ENCODE measurements at places on chromosomes 5 and 9.

DNA sequence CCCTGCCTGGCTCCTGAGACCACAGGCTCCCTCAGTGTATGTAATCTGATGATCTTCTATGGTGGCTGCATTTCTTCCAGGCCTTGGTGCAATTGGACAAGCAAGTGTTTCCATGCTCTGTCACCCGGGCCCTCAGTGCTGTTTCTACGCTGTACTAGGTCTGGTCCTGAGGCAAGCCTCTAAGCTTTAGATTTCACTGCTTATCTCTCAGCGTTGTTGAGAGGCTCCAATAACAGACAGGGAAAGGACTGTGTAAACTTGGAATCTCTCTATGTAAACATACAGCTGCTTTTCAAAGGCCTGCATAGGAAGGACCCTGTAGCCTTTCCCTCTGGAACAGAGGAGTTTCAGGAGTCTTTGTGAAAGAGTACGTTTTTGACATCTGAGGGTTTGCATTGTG lies 38.6 kb upstream of the NFIB start:
- no peak for DNase-seq

DNA sequence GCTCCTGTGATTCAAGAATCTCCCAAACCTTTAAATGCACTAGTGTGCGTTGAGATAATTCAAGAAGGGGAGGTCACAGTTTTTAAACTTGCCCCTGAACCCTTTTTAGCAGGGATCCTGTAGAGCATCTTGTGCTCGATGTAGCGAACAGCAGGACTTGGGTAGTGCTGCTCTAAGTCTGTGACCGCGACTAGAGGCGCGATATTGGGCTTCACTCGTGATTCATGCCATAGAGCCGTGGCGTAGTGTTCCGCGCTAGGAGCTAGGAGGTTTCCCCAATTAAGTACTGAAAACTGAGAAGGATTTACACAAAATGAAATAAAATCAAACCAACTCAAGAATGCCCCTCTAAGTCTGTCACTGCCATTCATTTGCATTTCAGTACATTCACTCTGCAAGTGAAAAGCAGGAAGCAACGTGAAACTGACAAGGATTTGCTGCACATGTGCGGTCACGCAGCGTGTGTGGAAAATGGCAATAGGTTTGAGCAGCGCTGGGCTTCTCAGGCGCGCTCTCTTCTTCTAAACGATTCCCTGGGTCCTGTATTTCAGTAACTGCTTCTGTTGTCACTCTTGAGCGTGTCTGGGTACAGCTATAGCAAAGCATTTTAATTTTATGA lies 1135.9 kb upstream of the WWC1 start:
- no peak for DNase-seq

DNA sequence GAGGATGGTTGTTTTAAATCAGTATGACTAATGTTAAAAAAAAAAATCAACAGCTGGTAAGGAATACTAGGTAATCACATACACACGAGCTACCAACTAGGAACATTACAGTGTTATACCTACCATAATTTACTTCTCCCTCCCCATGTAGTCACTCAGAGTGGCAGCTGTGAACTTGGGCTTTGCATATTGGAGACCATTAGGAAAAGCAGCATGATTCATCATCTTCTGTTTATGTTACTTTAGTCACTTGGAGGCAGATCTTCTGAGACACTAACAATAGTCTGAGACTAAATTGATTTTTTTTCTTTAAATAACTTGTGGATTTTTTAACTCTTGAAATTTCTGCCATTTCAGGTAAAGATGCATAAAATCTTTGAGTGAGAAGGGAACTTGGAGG lies 141.5 kb upstream of the NR4A3 start:
- no peak for DNase-seq

GRCh38 chr5:17182494-17182893 lies 34.9 kb upstream of the BASP1 start:
- DNase-seq, result no peak

GRCh38 chr9:28249424-28249823 lies 676.1 kb upstream of the C9orf72 start:
- no peak for DNase-seq

DNA sequence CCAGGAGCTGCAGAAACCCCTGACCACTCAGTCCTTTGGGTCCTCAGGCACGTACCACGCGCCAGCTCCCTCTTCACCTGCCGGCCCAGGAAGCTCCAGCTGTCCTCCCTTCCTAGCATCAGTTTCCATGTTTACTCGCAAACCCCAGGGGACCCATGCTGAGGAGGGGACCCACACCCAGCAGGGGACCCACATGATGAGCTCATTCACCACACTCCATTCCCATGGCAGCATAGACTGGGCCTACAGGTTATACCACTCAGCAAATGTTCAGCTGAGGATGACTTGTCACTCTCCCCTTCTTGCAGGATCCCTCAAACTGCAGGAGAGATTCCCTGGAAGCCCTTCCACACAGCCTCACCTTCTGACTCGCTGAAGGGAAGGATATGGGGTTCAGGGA lies 73.5 kb upstream of the GALNT10 start:
- no peak for DNase-seq

- DNase-seq, result no peak
Measured at GRCh38 chr5:89436464-89436863, 553.5 kb upstream of the MEF2C start.

GRCh38 chr5:157219491-157220271 lies 39.0 kb downstream of the ITK start:
- DNase-seq, result no peak

- DNase-seq, result no peak
Measured at GRCh38 chr9:84517026-84517425, 152.5 kb upstream of the NTRK2 start.

DNA sequence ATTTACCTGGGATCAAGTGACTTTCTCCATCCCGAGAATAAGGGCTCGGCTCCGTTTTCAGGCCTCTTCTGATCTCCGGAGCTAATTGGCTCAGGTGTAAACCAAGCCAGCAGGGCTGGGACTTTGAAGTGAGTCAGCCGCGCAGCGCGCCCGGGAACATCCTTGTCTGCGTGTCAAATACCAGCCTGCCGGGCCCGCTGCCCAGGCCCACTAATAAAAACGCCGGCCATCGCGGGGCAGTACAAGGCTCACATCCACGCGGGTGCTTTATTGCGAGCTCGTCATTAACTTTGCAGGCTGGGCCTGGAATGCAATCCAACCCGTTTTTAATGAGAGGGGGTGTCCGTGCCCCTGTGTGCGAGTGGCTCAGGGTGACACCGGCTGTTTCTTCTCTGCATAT lies 416.8 kb downstream of the IRX2 start:
- no peak for DNase-seq

DNA sequence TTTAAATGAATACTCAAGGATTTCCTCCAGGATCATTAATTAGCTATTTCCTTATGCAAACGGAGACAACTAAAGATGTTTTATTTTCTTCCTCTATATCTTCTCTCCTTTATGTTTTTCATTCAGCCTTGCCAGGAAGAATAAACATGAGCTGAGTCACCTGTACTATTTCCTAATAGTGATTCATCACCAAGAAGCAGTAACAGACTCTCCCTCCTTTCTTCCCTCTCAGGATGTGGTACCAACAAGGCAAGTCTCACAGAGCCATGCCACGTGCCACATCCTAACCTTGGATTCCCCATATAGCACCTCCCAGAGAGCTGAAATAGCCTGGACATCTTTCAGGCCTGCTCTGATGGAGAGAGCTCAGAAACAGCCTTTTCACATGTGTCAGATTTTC lies 758.6 kb upstream of the DMAC1 start:
- no peak for DNase-seq

GRCh38 chr9:14293801-14294200 lies 20.1 kb downstream of the NFIB start:
- DNase-seq, result no peak

DNA sequence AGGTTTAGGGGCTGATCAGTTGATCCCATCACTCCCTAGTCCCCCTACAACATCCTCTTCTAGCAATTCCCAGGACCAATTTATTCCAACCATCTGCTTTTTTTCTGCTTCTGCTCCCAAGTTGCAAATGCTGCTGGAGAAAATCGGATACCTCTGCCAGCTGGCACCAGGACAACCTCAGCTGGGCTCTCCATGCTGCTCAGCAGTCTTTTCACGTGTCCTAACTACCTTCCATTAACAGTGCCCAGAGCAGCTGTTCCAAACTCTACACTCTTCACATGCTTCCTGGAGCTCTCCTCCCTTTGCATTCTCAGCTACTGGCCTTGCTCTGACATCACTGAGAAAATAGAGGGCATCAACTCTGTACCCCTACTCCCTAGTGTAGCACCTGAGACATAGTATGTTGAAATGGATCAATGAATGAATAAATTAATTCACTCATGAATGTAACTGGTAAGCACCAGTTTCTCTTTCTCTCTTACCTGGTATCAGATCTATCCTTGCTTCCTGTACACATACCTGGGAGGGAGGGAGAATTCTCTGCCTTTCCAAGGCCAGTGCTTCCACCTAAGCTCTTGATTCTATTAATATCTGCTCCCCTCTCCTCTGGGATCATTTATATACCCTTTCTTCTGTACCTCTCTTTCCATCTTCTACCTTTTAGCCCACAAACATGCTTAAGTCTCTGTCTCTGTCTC lies 191.0 kb downstream of the RAB3C start:
- no peak for DNase-seq

DNA sequence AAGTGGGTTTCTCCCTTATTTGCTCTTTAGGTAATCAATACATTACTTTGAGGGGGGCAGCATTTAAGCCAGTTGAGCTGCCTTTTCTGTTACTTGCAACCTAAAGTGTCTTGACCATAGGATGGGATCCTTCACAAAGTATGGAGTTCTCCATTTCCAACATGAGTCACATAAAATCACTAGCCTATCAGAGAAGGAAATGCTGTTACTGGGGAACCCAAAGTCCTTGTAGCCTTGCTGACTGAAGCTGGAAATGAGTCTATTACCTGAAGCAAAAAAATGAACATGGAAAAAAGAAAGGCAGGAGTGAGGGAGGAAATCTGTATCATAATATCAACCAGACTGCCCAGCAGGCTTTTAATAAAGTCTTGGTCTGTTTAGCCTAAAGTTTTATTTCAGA lies 42.8 kb upstream of the SLIT3 start:
- no peak for DNase-seq

GRCh38 chr9:112086627-112087026 lies 88.5 kb downstream of the SUSD1 start:
- no peak for DNase-seq

- no peak for DNase-seq
Measured at GRCh38 chr9:107279086-107279485, 4.0 kb upstream of the RAD23B start.

GRCh38 chr5:102090770-102091169 lies 205.3 kb downstream of the SLCO4C1 start:
- no peak for DNase-seq

GRCh38 chr9:119588874-119589744 lies 219.9 kb upstream of the BRINP1 start:
- DNase-seq, result no peak

- DNase-seq, result no peak
Measured at GRCh38 chr5:123756816-123757215, 244.8 kb downstream of the CSNK1G3 start.

GRCh38 chr9:81609782-81610739 lies 79.3 kb downstream of the TLE1 start:
- no peak for DNase-seq

- no peak for DNase-seq
Measured at GRCh38 chr9:123722378-123722777, 207.5 kb downstream of the DENND1A start.

- no peak for DNase-seq
Measured at GRCh38 chr9:35996358-35996970, 38.5 kb upstream of the OR2S2 start.

DNA sequence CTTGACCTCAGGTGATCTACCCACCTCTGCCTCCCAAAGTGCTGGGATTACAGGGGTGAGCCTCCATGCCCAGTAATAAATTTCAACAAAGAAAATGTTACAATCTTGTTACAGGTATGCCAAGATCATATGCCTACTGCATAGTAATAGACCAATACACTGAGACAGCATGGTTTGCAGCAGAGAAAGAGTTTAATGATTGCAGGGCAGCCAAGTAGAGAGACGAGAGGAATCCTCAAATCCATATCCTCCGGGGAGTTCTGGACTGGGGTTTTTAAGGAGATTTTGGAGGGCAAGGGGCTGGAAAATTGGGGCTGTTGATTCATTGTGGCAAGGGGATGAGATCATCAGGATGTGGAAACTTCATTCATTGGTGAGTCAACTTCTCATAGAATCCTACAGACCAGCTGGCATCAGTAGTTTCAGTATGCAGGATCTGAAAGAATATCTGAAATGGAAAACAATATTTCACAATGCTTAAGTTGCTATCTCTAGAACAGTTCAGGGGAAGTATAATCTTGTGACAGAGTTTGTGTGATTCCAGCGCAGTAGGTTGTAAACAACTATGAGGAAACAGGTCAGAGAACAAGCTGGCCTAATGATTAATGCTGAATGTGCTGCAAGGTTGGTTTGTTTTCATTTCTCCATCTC lies 14.8 kb upstream of the TUT7 start:
- no peak for DNase-seq

DNA sequence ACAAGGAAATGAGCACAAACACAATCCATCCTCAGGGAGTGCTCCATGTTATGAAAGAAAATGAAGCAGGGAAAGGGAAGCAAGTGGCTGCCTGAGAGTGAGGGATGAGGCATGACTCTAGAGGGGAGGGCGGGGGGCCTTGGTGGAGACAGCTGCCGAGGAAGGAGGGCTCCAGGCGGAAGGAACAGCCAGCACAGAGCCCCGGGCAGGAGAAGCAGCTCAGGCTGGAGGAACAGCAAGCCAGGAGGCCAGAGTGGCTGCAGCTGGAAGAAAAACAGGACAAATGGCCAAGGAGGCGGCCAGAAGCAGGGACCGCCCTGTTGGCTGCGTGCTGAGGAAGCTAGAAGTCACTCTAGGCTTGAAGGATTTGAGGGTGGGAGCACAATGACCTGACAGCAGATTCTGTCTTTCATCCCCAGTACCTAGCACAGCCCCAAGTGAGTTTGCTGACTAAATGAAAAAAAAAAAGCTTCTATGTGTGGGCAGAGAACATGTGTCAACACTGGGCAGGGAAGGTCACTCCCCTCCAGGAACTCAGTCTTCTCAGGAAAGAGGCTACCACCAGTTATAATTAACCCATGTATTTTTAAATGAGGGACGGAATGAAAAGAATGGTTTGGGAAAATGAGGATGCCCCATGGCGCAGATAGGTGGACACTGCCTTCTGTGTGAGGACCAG lies 142.8 kb downstream of the DCP2 start:
- DNase-seq, result no peak

- no peak for DNase-seq
Measured at GRCh38 chr9:77433675-77434445, 214.3 kb downstream of the GNA14 start.

- DNase-seq, result no peak
Measured at GRCh38 chr5:40386289-40386688, 293.4 kb upstream of the PTGER4 start.

GRCh38 chr5:65141493-65141892 lies 340.2 kb downstream of the ADAMTS6 start:
- no peak for DNase-seq

GRCh38 chr5:43410414-43410813 lies 1.8 kb downstream of the CCL28 start:
- DNase-seq, result no peak
